ENCODE measurements at places on chromosomes 1 and 21.

GRCh38 chr1:173555651-173556305 is 47.1 kb downstream of the SLC9C2 start:
- no peak for DNase-seq

DNA sequence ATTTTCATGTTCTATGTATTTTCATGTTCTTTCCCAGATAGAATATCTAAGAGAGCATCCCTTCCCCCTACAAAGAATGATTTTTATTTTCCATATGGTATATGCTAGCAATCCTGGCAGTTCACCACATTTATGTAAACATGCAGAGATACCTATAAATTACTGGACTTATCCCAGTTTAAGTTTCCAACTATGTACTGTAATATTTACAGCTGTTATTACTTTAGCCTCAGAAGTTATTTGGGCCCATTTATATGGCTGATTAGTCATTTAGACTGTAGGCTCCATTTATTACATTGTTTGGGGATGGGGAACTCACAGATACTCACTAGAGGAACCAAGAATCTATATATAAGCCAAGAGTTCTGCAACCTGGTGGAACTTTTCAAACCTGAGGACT is 84.8 kb upstream of the WARS2 start:
- DNase-seq, result no peak

- DNase-seq, result no peak
These were observed 146.0 kb downstream of the RERE start for GRCh38 chr1:8671306-8671917.

DNA sequence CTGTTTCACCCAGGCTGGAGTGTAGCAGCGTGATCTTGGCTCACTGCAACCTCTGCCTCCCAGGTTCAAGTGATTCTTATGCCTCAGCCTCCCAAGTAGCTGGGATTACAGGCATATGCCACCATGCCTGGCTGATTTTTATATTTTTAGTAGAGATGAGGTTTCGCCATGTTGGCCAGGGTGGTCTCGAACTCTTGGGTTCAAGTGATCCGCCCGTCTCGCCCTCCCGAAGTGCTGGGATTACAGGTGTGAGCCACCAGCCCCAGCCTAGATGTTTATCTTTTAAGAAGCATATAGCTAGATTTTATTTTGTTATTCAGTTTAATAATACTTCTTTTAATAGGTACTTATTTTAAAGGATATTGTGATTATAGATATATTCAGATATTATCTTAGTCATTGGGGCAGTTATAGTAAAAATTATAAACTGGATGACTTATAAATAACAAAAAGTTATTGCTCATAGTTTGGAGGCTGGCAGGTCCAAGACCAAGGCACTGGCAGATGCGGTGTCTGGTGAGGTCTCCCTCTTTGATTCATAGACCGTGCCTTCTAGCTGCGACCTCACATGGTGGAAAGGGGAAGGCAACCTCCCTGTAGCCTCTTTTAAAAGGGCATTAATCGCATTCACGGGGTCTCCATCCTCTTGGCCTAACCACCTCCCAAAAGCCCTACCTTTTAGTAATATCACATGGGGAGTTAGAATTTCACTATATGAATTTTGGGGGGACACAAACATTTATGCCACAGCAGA is 3.1 kb upstream of the KCNE2 start:
- DNase-seq, result no peak

- DNase-seq, result no peak
These were observed 5.1 kb downstream of the SPSB1 start for GRCh38 chr1:9297831-9298230.

DNA sequence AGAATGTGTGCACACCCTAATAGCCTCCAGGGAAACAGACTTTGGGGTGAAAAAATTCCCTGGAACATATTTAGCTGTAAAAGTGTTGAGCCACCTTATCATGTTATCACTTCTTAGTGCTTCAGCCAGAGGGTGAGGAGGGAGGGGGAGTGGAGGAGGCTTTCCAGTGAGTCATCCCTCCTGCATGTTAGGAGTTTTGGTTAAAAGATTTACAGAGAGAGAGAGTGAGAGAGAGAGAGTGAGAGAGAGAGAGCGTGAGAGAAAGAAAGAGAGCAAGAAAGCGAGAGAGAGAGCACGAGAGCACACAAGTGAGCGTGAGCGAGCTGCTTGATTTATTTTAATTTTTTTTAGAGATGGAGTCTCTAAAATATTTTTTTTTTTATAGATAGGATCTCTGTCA is 13.5 kb upstream of the CACNA1E start:
- no peak for DNase-seq

DNA sequence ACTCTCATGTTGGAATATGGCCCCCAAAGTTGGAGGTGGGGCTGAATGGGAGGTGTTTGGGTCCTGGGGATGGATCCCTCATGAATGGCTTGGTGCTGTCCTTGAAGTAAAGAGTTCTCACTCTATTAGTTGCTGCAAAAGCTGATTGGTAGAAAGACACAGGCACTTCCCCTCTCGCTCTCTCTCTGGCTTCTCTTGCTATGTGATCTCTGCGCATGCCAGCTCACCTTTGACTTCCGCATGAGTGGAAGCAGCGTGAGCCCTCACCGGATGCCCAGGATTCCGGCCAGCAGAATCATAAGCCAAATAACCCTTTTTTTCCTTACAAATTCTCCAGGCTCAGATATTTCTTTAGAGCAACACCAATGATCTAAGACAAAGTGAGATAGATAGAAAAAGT is 20.9 kb upstream of the CCSAP start:
- DNase-seq, result no peak

DNA sequence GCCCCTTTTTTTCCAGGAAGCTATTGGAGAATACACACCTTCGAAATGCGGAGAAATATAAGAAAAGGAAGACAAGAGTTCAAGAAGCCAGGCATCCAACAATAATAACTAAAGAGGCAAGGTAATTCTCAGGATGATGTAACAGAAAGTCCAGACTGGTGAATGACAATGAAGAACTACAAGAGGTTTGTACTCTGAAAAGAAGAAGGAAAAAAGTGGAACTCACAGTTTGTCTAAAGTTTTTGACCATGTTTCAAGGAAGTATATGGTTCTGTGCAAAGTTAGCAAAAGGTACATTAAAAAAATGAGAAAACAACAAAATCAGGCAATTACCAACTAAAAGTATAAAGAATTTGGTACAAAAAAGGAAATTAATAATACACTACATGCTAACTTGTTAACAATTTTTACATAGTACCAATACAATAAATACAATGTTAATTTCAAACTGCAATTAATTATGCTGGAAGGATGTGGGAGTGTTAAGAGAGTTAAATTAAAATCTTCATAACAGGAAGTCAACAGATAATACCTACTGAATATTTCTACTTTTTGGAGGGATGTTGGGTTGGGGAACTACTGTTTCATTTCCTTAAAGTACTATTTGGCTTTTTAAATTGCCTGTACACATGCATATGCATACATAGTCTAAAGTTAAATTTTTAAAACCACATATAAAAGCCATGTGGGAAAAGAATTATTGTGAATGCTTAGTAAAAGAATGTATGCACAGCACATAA is 12.9 kb upstream of the CD55 start:
- DNase-seq, result no peak

- DNase-seq, result no peak
These were observed 6.9 kb downstream of the ANKRD35 start for GRCh38 chr1:145878724-145879123.

DNA sequence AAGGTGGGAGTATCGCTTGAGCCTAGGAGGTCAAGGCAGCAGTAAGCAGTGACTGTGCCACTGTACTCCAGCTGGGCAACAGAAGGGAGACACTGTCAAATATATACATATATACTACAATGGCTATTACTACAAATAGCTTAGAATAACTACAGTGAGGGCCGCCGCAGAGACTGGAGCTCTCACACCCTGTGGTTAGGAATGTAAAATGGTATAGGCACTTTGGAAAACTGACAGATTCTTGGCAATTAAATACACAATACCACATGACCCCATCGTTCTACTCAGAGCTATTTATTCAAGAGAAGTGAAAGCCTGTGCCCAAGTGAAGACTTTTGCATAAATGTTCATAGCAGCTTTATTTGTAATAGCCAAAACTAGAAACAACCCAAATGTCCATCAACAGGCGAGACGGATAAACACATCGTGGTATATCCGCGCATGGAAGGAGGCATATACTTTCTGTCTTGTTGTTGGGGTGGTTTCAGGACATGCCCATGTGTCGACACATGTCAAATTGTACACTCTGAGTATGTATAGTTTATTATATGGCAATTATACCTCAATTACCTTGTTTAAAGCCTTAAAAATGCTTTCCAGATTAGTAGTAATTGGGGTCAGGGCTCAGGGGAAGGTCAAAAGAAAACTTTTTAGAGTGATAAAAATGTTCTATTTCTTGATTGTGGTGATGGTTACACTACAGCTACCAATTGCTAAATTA is 123.4 kb downstream of the RIPK4 start:
- DNase-seq, result no peak

- no peak for DNase-seq
These were observed 112.1 kb downstream of the HLCS start for GRCh38 chr21:36854391-36854790.
